ENCODE measurements at places on chromosomes 3 and 15.
A peak's percentile ranks its signal among the peaks of the same experiment; 100 is the strongest.

GRCh38 chr3:152218602-152219001 lies 50.1 kb upstream of the MBNL1 start:
- DNase-seq, result no peak

GRCh38 chr15:82699726-82700125 lies 9.9 kb downstream of the AP3B2 start:
- no peak for DNase-seq

DNA sequence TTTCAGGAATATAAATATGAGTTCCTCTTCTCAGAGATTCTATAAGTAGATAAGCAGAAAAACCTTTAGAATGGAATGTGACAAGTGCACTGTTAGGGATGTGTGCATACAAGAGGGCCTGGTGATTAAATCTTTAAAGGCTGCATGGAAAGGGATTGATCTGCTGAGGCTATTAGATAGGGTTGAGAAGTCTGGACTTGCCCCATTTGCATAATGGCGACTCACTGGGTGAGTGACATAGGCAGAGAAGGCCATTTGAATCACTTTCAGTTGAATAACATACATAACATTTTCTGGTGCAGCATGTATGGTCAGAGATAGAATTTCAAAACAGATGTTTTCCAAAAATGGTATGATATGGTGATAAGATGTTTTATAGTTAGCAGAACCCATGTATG lies 156.9 kb downstream of the ZNF621 start:
- DNase-seq, result no peak

DNA sequence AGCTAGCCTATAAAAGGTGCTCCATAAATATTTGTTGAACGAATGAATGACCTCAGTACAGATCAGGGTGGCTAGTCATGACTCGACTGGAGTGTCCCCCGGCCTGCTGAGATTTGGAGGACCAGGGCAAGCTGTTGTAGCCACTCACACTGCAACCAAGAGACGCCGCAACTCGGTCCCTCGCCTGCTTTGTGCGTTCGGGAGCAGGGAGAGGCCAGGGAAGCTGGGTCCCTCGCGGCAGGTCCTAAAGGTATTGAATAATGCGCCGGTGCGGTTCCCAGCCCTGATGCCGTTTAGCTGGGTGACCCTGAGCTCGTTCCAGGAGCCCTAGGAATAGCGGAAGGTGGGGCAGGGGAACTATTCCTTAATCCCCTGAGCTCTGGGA lies 1.8 kb downstream of the IGDCC4 start:
- peak; percentile 68 for DNase-seq

- no peak for DNase-seq
Measured at GRCh38 chr3:45537970-45538640, 56.4 kb upstream of the LIMD1 start.

GRCh38 chr3:42868841-42869240 lies 6.8 kb downstream of the CYP8B1 start:
- no peak for DNase-seq

DNA sequence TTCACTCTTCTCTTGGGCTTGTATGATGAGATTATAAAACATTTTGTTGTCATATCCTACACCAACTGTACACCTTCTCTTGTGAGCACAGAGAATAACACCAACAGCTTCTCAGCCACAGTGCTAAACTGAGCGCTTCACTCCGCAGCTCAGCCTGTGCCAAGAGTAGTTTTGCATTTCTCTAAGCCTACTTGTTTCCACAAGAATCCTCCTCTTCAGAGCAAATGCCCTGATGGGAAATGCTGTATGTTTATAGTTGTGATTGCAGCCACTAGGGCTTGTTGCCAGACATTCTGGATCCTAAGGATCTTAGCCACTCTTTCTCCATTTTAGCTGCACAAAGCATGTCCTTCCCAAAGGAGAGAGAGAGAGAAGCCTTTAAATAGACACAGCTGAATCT lies 138.8 kb upstream of the PLXND1 start:
- no peak for DNase-seq

GRCh38 chr3:110925798-110926197 lies 145.8 kb upstream of the NECTIN3 start:
- no peak for DNase-seq

- DNase-seq, result no peak
Measured at GRCh38 chr3:56928379-56929068, 126.8 kb upstream of the ARHGEF3 start.

DNA sequence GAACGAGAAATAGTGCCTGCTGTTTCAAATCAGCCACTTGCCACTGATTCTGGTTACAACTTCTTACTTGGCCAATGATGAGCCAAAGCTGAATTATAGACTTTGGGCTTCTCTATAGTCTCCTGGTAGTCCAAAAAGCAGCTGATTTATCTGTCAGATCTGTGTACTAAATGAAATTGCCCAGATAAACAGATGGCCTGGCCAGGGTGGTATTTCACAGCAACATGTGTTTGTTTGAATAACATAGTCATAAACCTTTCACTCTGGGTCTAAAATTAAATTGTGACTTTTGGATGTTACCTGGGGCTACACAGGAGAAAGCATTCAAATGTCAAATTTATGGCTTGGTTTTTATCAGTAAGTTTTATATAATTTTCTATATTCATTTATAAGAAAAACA lies 147.0 kb downstream of the NECTIN3 start:
- no peak for DNase-seq

GRCh38 chr15:91021516-91022074 lies 799 bp downstream of the VPS33B start:
- no peak for DNase-seq

- no peak for DNase-seq
Measured at GRCh38 chr3:14486460-14486859, 53.7 kb downstream of the GRIP2 start.

DNA sequence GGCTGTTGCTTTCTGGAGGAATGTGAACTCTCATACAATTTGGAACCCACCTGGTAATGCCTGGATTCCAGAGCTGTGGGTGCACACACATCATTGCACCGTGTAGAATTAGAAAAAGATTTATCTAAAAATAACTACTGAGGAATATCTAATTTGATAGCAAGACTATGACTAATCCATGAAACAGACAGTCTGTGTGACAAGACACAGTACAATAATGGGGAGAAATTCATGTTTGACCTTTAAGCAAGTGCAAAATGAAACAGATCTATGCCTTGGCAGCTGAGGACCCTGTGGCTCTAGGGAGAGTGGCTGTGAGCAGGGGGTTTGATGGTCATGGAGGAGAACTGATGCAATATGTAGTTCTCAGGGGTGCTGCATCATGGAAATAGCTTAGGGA lies 7.9 kb upstream of the DOCK3 start:
- DNase-seq, result no peak

DNA sequence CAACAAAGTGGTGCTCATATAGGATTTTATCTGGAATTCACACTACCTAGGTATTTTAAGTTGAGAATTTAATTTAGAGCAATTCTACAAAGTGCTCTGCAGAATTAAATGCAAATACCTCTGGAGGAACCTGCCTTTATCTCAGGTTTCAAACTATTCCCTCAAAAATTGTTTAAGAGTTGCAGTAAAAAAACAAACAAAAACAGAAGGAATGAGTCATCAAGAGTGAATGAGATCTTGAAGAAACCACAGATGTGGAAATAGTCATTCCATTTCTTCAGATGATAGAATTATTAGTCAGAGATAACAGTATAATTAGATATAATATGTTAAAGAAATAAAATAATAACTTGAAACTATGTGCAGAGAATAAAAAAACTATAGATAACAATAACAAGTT lies 80.8 kb upstream of the SCN5A start:
- DNase-seq, result no peak

DNA sequence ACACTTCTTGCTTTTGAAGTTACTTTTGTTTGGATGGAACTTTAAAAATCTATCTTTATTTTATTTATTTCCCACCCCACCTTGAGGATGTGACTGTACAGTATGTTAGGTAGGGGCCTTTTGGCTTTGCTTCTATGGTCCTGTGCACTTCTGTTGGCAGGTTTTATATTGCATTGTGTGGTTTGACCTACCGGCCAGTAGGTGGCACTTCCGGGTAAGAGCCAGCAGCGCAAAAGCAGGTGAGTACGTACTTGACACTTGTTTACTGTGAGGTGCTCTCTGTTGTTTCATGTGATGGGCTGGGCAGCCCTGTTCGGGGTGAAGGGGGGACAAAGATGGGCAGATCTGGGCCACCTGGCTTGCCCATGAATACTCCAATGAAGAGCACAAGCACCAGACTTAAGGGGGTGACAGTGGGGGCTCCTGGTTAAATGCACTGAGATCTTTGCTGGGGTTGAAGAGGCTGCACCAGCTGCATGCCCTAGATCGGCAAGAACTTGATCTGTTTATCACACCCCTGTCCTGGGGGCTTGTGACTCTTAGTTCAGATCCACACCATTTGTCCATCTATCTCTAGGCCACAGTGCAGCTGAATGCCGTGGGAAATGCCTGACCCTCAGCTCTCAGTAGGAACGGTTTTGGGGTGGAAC lies 131.6 kb downstream of the NLGN1 start:
- no peak for DNase-seq

DNA sequence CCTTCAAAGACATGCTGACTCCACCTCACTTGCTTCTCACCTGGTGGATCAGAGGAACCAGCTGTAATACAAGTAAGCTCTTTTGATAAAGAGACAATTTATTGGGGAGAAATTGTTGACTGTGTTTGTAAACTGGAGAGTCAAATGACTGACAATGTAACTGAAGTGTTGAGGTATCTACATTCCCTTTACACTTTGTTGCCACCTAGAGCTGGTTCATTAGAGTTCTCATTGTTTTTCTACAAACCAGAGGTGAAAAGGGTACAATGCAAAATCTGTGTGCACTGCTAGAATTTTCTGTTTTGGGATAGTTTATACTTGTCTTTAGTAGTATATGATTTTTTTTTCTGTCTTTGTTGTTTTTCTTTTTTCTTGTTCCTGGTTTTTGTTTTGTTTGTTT lies 8.7 kb upstream of the LRRC58 start:
- no peak for DNase-seq

DNA sequence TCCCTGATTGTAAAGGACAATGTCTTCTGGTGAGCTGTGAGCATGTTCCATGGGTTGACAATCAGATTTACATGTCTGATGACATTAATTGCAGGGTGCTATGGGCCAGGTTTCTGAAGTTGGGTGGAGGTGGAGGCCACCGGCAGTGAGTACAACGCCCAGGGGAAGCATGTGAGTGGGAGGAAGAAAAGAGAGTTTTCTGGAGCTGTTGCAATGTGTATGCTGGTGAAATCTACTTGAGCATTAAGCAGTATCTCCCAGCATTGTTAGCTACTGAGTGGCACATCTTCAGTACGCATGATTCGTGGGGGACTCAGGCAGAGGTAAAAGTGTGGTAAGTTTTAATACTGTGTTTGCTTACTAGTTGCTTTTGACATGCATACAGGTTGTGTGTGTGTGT lies 26.6 kb downstream of the TMEM45A start:
- no peak for DNase-seq

GRCh38 chr3:115857518-115858136 lies 234.3 kb downstream of the GAP43 start:
- DNase-seq, result no peak
